Kidney (tissue), 22 donors: ENCODE measurements at places on chromosomes 5 and 9.
A peak's percentile ranks its signal among the peaks of the same experiment; 100 is the strongest.

GRCh38 chr5:36502608-36503007 lies 103.8 kb upstream of the SLC1A3 start:
- DNase-seq: peak; percentile 26

GRCh38 chr5:114327987-114328386 lies 33.9 kb upstream of the KCNN2 start:
- no peak for DNase-seq

DNA sequence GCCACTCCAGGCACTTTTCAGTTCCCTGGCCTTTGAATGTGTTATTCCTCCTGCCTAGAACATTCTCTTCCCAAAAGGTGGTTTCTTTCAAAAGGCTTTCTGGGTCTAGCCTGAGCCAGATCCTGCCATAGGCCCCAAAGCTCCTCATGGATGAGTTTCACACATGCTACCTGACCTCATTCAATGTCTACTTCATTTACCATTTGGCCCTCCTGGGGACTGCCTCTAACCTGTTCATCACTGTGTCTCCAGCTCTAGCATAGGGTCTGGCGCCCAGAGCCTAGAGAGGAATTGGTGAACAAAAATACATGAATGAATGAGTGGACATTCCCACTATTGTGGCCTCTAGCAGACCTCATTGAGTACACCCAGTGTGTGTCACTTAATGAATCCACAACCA lies 5.4 kb upstream of the P4HA2 start:
- no peak for DNase-seq

- no peak for DNase-seq
Measured at GRCh38 chr5:12876541-12877298, 972.5 kb upstream of the CTNND2 start.

- DNase-seq: no peak
Measured at GRCh38 chr9:114695948-114696347, 14.0 kb upstream of the TEX48 start.

DNA sequence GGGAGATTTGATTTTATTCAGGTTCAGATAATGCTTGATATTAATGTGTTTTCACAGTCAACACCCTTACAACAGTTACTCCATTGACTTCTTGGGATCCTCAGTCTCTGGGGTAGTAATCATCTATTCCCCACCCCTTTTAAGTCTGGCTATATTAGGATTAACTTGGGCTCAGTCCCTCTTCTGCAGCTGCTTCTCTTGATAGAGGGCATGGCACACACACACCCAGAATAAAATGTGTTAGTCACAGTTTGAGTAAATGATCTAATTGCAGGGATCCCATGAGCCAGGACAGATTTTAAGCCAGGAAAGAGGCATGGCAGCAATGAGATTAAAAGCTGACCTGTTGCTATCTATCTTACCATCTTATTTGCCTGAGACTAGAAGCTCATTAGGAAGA lies 53.7 kb upstream of the VLDLR start:
- no peak for DNase-seq

DNA sequence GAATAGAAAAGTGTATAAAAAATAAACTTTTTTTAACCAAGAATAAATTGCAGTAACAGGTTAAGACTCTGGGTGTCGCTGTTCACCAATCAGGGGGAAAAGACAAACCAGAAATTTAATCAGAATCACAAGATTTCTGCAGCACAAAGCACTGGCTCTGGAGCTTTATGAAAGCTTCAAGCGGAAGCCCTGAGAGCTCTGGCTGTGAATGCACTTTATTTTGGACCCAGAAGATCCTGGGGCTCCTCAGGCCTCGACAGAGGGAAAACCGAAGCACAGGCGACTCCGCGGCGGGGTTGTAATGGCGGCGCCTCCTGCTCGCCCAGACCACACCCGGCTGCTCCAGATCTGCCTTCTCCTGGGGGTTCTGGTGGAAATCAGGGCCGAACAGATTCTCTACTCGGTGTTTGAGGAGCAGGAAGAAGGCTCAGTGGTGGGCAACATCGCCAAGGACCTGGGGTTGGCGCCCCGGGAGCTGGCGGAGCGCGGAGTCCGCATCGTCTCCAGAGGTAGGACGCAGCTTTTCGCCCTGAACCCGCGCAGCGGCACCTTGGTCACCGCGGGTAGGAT lies at the start of gene PCDHGA4:
PCDHGA4 (plus strand) TSS at position 122 of the 570 bp plus-strand sequence; CDS start at position 209, 87 bp downstream.
- DNase-seq: no peak

DNA sequence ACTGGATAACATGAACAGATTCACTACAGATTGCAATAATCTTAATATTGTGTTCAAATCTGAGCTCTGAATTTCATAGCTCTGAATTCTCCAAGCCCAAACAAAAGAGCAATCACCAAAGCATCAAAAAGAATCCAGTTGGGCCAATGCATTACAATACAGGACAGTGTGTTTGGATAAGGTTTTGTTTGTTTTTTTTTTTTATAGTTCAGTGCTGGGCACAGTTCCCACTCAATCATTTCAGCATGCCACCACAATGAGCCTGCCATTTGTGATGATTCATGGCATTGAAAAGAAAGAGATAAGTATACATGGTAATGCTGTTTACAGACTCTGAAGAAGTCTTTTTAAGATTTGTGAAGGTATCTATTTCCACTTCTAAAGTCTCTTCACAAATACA lies 1.7 kb upstream of the HTR1A start:
- DNase-seq: no peak
